ENCODE measurements at places on chromosomes 7 and 10. TPM values are rescaled to one million over a fixed set of nuclear protein-coding genes. Genes with fewer than 3 reads are reported as not detected.

DNA sequence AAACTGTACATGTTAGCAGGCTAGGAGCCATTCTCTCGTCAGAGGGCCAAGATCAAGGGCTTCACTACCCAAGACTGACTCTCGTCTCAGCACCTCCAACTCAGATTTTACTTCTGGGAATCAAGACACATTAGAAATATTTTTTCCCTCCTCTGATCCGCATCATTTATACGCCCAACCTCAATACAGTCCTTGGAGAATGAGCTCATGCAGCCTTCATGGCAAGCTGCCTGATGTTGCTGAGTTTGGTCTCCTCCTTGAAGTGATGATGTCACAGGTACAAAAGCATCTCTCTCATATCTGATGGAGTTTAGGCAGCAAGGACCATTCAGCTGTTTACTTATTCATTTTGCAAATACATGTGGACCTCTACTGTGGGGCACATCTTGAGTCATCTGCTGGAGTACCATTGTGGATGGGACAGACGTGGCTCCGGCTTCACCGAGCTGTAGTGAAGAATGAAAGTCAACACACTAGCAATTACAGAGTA lies 114.0 kb downstream of the BMPER start:
- no peak for DNase-seq

DNA sequence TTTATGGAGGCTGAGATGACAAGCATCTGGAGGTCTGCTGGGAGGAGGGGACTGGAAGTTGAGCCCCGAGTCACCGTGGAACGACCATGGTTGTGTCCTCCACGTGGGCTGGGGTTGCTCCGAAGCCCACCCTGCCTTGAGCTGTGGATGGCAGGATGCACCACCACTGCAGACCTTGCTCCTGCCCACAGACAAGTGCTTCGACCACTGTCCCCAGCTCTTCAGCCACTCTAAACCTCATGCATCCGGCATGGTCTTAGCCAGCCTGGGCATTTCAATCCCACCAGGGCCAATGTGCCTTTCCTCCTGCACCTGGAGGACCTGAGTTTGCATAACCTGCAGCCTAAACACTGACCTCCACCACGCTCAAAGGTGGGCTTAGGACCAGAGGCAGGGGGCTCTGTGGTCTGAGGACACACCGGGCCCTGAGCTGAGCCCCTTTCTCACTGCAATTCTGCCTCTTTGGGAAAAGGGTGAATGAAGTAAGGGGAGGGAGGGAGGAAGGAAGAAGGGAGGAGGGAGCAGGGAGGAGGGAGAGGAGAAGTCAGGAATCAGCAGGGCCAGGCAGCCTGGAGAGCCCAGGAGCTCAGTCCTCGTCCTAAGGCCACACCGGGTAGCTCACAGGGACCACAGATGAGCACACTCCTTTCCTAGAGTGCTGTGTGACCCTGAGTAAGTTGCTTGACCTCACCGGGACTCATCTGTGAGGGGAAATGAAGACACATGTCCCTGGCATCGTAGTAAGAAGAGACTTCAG lies 44.8 kb upstream of the DNAAF5 start:
- no peak for DNase-seq

DNA sequence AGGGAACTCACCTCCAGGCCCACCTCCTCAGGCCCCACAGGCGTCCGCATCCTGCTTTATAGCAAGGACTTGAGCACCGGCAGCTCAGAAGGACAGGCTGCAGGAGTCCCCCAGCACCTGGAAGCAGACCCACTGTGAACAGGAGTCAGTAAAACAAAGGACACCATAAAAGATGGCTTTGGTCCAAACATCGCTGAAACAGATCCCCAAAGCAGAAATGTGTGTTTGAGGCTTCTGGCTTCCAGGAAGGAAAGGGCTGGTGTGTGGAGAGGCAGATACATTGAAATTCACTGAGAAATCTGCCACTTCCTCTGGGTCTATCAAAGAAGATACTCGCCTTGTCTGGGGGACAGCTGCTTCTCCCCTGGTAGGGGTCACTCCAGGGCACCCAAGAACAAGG lies 286.2 kb downstream of the PLXNA4 start:
- no peak for DNase-seq

DNA sequence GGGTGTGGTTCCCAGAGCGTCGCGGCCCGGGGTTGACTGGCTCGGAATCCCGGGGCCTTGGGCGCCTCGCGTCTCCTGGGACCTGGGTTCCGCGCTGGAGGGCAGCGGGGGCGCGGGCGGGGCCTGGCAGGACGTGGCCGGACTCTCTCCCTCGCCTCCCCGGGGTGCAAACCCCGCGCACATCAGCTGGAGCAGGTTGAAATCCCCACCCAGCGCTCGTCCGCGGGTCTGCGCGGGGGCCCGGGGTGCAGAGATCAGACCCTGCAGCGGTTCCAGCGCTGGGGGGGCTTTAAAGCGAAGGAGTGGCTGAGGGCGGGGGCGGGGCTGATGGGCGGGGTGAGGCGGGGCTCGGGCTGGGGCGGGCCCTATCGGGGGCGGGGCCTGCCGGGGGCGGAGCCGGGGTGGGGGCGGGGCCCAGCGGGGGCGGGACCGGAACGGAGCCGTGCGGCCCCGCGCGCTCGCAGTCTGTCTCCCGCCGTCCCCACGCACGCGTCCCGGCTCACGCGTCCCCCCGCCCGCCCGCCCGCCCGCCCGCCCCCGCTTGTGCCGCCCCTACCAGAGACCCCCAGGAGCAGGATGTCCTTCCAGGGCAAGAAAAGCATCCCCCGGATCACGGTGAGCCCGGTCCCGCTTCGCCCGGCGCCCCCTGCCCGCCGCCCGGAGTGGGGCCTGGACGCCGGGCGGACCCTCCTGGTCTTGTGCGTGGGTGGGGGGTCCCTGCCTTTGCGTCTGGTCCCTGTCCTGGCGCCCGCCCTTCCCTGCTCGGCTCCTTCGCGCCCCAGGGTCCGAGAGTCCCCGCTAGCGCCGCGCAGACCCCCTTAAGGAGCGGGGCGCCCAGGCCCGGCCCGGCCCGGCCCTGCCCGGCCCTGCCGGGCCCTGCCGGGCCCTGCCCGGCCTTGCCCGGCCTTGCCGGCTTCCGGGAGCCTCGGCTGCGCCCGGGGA lies at the start of gene DPYSL4:
Gene DPYSL4, plus strand, starts transcription at position 461 of the 942 bp plus-strand sequence. Its CDS starts 116 bp downstream, at position 577.
- DNase-seq: peak; percentile 44

The ALOX5 gene
- polyA plus RNA-seq: 0.48 TPM

The CPN1 gene
- polyA plus RNA-seq: not detected

DNA sequence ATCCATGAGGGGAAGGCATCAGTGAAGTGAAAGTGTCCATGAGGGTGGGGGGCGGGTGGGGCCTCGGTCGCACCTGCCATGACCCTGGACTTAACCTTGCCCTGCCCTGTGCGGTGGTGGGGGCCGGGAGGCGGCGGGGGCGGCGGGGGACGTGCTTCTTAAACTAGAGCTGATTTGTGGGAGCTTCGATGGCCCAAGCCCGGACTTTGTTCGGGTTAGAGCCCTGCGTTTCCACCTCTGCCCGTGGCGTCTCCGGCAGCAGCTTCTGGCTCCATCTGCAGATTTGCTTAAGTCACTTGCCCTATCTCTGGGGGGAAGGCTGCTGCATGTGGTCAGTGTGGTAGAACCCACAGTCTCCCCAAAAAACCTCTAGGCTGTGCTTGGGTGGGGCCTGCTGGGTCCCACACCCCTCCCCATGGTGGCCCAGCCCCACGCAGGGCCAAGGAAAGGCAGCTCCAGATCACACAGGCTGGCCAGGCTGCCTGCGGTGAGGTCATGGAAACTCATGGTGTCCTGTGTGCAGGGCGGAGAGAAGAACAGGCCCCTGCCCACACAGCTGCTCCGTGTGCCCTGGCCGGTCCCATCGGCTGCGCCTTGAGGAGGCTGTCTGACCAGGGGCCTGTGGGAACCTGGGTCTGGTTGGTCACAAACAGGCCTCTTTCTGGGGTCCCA lies 93.2 kb downstream of the INPP5A start:
- peak; percentile 62 for DNase-seq

The AMPH gene
- polyA plus RNA-seq: 1.4 TPM

The SSC4D gene
- 28.2 TPM for polyA plus RNA-seq

DNA sequence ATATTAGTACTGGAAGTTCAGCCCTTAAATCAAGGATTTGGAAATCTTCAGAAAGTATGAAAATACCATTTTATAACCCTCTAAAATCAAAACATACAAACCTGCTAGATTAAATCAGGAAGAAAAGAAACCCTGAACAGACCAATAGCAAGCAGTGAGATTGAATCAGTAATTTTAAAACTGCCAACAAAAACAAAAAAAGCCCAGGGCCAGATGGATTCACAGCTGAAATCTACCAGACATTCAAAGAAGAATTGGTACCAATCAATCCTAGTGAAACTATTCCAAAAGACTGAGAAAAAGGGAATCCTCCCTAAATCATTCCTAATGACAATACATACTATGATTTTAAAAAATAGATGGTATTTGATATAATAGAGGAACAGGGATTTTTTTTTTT lies 70.1 kb downstream of the MCU start:
- no peak for DNase-seq

- no peak for DNase-seq
These were observed 205.6 kb downstream of the GRID1 start for GRCh38 chr10:86160890-86161585.

The TMEM130 gene
- polyA plus RNA-seq: 0.42 TPM

The DTX2 gene
- polyA plus RNA-seq: 17.0 TPM

DNA sequence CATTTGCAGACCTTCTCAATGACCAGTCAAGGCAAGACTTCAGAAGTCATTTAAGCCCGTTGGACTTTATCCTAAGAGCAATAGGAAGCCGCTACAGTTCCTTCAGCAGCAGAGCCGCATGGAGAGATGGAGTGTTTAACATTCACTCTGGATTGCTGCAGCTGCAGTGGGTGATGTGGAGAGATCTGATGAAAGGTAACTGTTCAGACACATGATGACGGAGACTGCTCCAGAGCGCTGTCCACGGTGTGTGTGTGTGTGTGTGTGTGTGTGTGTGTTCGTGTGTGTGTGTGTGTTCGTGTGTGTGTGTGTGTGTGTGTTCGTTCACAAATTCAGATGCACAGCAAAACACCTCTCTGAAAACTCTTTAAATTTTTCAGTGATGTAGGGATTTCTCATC lies 37.0 kb downstream of the SEC61G start:
- DNase-seq: no peak

GRCh38 chr10:125448596-125448995 lies 234.4 kb downstream of the TEX36 start:
- DNase-seq: peak; percentile 37
